ENCODE measurements at places on chromosomes 16 and 17.

DNA sequence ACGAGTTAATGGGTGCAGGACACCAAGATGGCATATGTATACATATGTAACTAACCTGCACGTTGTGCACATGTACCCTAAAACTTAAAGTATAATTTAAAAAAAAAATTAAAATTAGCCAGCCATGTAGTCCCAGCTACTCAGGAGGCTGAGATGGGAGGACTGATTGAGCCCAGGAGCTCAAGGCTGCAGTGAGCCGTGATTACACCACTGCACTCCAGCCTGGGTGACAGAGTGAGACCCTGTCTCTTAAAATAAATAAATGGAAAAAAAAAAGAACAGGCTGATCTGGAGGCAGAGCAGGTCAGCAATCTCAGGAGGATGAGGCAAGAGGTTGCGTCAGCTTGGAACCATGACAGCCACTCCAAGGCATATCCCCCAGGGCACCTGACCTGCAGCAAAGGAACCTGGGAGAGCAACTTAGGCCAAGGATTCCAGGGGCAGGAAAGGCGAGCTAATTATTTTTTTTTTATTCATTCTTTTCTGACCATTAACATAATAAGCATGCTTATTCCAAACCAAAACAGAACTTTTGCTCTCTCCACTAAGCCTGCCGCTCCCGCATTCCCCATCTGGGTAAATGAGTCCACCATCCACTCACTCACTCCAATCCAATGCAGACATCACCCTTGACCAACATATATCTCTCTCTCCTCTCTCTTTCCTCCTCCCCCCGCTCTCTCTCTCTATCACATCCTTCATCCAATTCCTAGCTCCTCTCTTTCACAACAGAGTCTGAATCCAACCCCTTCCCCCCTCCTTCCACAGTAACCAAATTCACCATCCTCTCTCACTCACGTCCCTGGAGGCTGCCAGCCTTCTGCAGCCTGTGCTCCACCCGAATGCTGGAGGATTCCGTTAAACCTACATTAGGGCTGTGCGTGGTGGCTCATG lies 47.7 kb downstream of the TK2 start:
- no peak for DNase-seq

- no peak for DNase-seq
Observed at GRCh38 chr17:2964370-2964769, 99.0 kb downstream of the OR1D5 start.

- DNase-seq, result no peak
Observed at GRCh38 chr16:81588326-81589081, 143.9 kb downstream of the CMIP start.

DNA sequence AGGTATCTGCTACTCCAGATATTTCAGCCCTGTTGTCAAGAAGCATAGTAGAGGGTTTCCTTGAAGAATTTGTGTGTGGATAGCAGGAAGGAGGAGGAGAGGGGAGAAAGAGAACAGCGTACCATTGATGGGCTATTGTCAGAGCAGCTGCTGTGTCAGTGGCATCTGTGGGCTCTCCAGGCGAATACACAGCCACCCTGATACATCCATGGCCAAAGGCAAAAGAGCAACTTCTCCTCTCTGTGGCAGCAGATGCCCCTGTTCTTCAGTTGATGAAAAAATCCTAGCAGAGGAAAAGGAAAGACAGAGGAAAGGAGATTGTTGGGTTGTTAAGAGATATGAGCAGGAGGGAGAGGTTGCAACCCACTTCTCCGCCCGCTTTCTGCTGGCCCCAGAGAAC lies 12.2 kb upstream of the KCNJ2 start:
- DNase-seq, result no peak

DNA sequence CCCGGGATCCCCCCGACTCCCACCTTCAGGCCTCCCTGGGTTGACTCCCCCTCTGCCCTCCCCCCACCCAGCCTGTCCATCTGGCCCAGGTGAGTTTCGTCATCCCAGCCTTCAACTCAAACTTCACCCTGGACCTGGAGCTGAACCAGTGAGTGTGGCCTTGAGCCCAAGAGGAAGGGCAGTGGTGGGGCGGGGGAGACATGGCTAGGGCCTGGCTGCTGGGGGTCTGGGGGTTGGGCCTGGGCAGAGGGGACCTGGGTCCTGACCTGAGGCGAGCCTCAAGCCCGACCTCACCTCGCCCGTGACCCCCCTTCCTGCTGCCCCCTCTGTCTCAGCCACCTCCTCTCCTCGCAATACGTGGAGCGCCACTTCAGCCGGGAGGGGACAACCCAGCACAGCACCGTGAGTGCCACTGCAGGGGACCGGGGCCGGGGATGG lies 10.9 kb downstream of the ADAM11 start:
- DNase-seq, result no peak

DNA sequence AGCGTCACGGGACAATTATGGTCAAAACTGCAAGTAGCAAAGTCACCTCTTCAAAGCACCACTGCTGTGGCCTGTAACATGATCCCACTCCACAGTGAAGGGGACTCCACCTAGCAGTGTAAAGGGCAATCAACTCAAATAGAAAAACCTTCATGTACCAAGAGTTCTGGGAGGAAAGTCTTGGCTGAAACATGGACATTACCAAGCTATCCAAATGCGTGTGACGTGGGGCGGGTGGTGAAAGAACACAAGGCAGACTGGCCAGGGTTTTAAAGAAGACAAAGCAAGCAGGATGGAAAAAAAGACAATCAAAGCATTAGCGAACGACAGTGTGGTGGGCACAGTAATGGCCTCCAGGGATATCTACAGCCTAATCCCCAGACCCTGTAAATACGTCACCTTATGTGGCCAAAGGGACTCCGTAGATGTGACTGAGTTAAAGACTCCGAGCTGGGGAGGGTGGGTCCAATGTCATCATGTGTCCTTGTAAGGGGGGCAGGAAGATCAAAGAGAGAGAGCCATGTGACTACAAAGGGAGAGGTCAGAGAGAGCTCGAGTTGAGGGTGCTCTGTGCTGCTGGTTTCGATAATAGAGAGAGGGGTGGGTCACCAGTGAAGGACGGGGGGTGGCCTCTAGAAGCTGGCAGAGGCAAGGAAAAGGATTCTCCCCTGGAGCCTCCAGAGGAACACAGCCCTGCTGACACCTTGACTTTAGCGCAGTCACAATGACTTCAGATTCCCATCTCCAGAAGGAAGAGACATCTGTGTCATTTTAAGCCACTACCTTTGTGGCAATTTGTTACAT lies 6.0 kb downstream of the HSDL1 start:
- DNase-seq, result peak; percentile 22

GRCh38 chr16:88978608-88979346 lies 1.8 kb upstream of the CBFA2T3 start:
- no peak for DNase-seq

- no peak for DNase-seq
Observed at GRCh38 chr17:68456339-68457167, 743 bp downstream of the WIPI1 start.

GRCh38 chr17:50347894-50348291 lies 2.0 kb downstream of the XYLT2 start:
- no peak for DNase-seq

GRCh38 chr17:75553295-75554110 lies 28.0 kb downstream of the LLGL2 start:
- DNase-seq, result no peak

GRCh38 chr17:45276031-45276430 lies 14.1 kb upstream of the SPATA32 start:
- DNase-seq, result no peak

GRCh38 chr17:2593821-2594721 lies 617 bp downstream of the PAFAH1B1 start:
- DNase-seq, result peak; percentile 53

DNA sequence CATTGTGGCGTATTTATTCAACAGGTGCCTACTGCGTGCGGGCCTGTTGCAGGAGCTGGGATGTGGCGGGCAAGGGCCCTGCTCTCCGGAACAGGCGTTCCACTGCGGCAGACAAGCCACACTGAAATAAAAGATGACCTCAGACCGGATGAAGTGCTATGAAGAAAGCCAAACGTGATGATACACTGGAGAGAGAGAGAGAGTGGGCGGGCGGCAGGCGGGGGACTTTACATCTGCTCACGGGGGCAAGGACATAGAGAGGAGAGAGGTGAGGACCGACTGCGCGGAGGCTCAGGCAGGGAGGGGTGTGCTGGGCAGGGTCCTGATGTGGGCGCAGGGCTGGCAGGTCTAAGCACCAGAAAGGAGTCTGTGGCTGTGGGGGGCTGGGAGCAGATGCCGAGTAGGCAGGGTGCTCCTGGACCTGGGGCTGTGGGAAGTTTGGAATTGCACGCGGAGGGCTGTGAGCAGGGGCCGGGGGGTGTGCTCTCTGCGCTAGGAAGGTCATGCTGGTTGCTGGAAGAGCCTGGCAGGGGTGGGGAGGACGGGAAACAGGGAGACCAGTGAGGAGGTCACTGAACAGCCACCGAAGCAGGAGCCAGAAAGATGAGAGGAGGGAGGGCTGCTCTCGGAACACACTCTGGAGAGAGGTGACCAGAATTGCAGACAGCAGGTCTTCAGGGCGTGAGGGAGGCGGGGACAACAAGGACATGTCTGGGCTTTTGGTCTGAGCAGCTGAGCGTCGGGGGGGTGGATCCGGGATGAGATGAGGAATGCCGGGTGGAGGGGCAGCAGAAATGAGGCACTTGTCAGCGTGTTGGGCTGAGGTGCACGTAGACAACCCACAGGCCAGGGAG lies 9.9 kb downstream of the MXRA7 start:
- DNase-seq, result no peak

- DNase-seq, result no peak
Observed at GRCh38 chr17:31554930-31555329, 163.5 kb downstream of the RAB11FIP4 start.

DNA sequence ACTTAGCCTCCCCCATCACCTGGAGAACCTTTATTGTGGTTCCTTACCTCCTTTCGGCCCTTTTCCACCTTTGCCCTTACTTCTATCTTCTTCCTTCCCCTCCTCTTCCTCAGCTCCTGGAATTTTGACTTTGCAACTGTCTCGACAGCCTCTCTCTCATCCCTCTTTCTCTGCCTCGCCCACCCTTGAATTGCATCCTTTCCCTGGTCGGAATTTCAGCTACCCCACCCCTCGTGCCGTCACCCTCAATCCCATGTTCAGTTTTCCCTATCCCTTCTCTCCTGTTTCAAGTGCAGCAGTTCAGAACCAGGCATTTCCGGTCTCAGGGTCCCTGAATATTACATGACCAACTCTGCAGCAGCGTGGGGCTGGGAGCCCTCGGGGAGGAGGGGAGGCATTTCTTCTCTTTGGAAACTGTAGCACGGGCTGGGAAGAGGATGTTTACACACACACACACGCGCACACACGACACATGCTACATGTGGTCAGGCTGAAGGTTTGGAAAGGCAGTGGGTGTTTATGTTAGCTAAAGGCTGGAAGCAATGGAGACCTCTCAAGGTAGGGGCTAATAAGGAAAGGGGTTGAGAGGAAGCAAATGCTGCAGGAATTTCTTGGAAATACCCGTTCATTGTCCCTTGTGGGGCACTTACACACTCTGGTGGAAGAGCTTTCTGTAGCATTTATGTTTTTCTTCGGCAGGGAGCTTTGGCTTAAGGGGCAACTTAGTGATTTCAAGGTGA lies 971 bp downstream of the MINK1 start:
- DNase-seq, result no peak

DNA sequence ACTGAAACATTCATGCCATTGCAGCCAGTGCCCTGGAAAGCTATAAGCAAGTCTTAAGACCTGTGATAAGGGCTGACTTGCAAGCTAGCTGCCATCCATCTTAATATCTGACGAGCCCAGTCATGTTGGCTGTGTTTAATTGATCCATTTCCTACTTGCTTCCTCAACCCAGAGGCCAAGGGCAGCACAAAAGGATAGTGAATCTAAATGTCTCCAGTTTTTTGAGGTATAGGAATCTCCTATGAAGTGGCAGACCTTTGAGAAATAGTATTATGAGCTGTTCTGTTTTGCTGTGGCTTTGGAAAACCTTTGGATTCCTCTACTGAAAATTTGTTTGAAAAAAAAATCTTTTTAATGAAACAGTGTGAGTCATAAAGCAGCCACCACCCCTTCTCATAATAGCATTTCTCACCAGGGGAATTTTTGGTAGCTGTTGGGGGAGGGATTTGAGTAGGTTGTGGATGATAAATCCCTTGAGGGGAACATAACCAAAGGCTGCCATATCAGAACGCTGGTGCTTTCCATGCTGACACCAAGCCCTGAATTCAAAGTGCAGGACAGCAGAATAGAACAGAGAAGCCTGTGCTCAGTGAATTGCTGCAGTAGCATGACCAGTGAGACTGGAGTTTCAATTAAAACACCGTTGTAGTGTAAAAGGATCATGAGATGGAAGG lies 12.9 kb downstream of the ZNRF1 start:
- DNase-seq, result no peak

GRCh38 chr17:42212382-42212781 lies 18.1 kb upstream of the GHDC start:
- no peak for DNase-seq

GRCh38 chr17:75843577-75844529 lies at the start of gene UNC13D:
UNC13D (minus strand) TSS chr17:75844404; CDS start chr17:75844337, 67 bp downstream.
- DNase-seq, result no peak

DNA sequence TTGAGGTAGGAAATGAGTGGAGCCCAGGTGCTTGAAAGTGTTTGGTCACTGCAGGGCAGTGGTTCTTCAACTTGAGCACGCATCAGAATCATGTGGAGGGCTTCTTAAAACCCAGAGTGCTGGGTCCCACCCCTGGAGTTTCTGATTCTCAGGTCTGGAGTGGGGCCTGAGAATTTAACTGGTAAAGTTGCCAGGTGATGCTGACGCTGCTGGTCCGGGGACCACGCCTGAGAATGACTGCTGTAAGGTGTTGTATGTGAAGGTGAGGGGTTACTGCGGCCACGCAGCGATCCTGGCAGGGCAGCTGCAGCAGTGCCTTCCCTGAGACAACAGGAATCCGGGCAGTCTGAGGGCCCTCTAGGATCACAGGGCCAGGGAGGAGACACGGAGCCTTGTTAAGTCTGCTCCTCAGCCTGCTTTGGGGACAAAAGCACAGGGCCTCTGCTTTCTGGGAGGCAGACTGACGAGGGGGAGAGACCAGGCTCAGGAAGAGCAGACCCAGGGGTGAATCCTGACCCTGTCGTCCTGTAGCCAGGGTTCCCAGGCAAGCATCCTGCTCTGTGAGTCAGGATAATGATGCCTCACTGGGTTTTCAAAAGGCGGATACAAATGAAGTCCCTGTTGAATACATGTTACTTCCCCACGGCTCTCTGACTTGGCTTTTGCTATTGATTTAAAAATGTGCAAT lies 16.2 kb downstream of the CCDC42 start:
- no peak for DNase-seq

DNA sequence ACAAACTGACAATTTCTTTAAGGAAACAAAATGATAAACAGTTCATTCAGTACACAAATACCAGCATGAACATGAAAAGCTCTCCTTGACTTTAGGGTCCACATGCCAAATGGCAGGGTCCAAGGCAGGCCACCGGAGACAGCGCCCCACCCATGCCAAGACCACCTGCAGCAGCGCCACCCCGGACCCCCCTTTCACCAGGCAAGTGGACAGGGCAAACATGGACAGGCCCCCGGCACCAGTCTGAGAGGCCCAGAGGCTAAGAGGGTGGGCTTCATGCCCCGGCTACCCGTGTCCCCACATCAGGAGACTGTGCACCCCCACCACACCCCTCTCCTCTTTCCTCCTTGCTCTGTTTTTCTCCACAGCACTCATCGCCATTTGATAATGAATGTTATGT lies 14.7 kb upstream of the ASGR2 start:
- DNase-seq, result no peak
